ENCODE measurements at places on chromosomes 3 and 15.

DNA sequence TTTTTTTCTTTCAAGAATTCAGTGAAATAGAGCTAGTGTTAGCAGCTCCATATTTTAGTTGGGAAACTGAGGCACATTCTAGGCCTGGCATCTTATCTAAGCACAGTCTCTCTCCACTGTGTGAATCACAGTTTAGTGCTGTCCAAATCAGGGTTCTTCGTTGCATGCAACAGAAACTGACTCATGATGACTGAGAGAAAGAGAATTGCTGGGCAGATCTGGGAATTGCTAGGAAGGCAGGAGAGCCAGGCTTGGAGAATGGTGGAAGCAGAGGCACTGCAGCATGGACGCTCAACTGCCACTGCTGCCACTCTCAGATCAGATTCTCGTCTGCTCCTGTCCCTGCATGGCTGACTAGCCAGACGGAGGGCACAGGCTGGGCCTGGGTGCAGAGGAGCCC, 40.7 kb upstream of the CHST2 start:
- DNase-seq: no peak

GRCh38 chr15:52287114-52287513, 8.5 kb downstream of the MYO5C start:
- no peak for DNase-seq

DNA sequence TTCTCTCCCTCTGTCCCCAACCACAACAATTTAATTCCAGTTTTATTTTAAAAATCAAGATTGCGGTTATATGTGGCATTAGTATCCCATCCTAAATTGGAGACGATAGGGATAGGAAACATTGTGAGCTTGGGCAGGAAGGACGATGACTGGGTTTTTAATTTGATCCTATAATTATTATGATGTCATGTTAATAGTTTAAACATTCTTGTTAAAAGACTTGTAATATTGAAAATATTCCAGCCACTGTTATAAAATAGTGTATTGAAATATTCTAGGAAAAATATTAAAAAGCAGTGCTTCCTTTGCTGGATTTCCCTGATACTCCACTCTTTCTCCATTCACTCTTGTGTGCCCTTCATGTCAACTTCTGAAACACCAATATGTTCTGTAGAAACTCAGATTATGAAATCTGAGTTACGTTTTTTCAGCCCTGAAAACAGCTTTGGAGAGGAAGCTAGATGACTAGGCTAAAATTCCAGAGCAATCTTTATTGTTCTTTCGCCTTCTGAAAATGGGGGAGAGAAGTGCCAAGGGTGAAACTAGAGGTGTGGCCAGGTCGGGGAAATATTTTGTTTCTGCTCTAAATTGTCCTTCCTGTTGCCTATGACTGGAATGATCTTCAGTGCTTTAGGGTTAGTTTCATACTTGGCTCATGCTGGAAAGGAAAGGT, 46.1 kb upstream of the MAP3K13 start:
- no peak for DNase-seq

DNA sequence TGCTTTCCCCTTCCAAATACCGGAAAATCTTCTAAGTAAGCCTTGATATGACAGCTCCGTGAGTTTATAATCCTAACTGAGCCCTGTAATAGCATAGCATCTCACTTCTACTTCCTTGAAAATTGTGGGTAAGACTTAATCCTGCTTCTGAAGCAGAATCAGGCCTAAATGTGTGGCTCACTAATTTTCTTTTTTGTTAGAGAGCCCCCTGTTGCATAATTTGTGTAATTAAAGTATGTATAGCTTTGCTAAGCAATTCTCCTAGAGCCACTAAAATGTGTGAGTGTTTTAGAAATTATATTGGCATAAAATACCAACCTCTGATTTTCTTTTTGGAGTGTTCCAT, 304.4 kb downstream of the FGF12 start:
- no peak for DNase-seq
